ENCODE measurements at places on chromosomes 1 and 21.

- DNase-seq: no peak
Observed at GRCh38 chr21:45045481-45045880, 28.9 kb upstream of the ADARB1 start.

- no peak for DNase-seq
Observed at GRCh38 chr1:13701271-13701640, 1.3 kb downstream of the PRDM2 start.

DNA sequence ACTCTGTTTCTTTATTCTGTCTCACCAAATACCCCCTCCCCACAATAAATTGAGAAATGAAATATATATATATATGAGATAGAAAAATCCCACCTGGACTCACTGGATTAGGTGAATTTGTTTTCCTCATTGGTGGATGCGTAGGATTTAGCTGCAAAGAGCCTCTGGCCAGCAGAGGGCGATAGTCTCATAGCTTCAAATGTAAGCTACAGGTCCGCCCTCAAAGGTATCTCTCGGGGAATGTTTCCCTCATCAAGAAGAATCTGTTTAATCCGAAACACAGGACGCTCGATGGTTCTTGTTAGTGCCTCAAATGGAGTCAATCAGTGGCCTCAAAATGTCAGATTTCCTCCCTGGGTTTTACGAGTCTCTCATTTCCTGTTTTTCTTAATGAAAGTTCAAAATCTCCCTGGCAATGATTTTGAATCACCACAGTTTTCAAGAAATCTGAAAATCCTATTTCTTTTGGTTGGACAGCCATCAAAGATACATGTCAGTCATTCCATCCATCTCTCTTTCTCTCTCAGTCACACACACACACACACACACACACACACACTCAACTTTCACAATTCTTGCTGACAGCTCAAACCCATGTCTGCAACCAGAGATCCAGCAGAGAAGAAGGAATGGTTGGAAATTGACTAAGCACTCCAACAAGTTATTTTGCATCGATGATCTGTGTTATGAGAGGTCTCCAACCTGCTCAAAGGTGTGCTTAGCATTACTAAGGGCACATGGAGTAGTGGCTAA lies 13.9 kb upstream of the CAMK1G start:
- peak; percentile 72 for DNase-seq

DNA sequence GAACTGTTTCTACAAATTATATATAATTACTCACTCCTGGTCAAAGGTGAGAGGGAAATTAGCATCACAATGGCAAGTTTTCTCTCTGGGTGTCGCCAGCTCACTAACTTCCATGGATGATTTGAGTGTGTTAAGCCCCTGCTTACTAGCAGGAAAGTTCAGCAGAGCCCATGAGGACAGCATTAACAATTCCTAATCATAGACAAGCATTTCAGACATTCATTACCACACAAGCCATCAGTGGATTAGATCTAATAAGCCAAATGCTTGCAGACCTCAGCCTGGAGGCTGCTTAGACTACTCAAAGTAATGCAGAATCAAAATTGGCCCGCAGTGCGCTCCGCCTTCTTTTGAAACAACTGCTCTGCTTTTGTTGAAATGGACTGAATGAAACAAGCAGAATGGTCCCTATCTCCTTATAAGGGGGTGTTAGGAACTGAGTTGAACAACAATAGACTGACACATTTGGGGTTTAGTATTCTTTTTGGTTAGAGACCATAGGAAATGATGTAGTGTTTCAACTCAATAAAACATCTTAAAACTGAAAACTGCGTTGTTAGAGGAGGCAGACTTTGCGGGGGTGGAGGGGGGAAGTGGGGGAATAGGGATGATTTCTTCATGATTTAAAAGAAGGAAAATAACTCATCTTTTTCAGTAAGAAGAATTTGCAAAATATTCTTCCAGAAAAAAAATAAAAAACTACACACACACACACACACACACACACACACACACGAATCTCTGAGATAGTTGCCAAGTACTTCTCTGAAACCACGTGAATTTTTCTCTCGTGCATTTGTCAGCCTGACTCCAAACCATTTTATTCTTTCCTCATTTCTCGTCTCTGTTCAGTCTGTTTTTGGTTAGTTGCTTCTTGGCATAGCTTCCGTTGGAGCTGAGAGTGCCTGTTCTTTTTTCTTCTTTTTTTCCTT lies 54.6 kb downstream of the GORAB start:
- no peak for DNase-seq

- DNase-seq: no peak
Observed at GRCh38 chr1:173638043-173639021, 3.2 kb downstream of the TEX50 start.

DNA sequence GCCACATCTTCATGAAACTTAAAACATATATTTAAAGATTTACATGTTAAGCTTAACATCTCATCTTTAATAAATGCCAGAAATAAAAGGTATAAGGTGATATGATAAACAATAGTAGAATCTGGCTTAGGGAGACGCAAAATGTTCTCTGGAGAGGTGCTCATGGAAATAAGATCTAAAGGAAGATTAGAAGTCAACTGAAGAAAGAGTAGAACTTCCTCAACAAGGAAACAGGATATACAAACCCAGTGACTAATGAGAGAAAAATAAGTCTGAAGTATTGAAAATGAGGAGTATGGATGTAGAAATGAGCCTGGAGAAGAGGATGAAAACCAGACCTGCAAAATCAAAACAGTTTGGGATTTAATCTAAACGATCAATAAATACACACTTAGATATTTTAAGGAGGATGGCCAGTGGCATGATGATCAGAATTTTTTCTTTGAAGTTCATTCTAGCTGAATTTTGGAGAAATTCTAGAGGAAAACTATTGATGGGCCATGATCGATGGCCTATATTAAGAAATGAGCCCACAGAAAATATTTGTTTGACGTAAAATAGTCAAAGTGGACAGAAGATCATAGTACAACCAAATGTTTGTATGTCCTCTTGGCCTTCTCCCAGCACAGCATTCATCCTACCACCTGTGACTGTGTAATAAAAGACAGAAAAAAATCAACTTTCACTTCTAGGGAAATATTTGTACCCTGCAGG lies 387.9 kb upstream of the PTBP2 start:
- no peak for DNase-seq

DNA sequence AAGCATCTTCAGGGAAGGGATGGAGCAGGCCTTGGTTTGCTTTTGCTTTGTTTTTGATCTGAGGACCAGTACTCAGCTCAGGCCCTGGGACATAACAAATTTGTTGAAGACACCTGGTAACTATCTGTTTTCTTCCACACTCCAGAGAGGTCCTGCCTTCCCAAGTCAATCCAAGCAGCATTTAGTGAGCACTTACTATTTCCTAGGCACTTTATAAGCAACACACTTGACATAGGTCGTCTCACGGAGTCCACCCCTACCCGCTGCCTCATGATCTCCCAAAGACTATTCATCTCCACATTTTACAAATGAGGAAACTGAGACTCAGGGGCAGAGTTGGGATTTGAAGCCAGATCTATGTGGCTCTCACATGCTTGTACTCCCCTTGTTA lies 14.4 kb upstream of the EPHA2 start:
- no peak for DNase-seq

GRCh38 chr1:119275145-119276134 lies 93.1 kb upstream of the HAO2 start:
- peak; percentile 26 for DNase-seq

GRCh38 chr1:57889676-57890320 lies 465.9 kb upstream of the DAB1 start:
- DNase-seq: no peak

GRCh38 chr1:91885213-91885715 lies 687 bp downstream of the TGFBR3 start:
- no peak for DNase-seq

- no peak for DNase-seq
Observed at GRCh38 chr21:36639769-36640168, 59.1 kb upstream of the SIM2 start.

DNA sequence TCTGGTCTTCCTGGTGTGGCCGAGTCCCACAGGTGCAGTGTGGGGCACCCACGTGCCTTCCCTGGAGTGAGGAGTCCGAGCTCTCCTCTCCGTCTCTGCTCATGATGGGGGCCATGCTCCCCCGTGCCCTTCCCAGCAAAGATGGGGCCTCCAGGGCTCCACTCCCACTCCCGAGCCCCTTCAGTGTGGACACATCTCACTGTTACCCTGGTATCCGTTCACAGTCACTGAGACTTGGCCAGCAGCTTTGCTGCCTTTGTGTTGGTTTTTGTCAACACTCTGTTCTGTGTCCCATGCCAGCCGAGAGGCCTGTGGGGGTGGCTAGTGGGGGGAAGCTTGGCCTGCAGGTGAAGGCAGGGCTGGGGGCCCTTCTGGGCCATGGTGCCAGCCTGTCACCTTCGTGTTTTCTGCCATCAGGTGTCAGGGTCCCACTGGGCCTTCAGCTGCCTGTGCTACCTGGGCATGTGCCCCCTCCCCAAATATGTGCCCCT lies 46.9 kb upstream of the POFUT2 start:
- DNase-seq: no peak

- DNase-seq: no peak
Observed at GRCh38 chr1:245306628-245307410, 152.0 kb downstream of the KIF26B start.

DNA sequence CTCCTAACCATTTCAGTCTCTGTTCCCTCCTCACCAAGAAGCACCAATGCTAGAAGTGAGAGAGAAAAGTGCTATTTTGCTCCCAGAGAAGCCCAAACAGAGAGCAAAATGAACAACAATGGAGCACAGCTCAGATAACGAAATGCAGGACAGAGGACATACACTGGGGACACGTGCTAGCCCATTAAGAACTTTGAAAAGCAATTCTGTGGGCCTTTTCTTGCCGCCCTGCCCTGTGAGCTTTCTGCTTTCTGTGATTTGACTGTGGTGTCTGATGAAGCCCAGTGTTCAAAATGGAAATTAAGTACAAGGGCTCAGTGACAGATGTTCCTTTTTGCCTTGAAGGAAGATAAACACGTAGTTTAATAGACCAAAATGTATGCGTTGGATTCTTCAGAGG lies 130.8 kb downstream of the S1PR1 start:
- no peak for DNase-seq

DNA sequence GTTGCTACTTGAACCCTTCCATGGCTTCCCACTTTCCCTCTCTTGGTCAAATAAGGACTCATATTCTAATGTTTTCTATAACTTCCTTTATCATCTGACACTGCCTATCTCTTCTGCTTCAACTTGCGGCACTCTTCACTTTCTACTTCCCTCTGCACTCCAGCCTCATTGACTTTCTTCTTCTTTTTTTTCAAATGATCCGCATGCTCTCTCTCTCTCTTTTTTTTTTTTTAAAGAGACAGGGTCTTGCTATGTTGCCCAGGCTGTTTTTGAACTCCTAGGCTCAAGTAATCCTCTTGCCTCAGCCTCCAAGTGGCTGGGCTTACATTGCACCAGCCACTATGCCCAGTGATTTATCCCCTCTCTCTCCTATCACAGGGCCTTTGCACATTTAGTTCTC lies 7.3 kb upstream of the IL10 start:
- DNase-seq: no peak

DNA sequence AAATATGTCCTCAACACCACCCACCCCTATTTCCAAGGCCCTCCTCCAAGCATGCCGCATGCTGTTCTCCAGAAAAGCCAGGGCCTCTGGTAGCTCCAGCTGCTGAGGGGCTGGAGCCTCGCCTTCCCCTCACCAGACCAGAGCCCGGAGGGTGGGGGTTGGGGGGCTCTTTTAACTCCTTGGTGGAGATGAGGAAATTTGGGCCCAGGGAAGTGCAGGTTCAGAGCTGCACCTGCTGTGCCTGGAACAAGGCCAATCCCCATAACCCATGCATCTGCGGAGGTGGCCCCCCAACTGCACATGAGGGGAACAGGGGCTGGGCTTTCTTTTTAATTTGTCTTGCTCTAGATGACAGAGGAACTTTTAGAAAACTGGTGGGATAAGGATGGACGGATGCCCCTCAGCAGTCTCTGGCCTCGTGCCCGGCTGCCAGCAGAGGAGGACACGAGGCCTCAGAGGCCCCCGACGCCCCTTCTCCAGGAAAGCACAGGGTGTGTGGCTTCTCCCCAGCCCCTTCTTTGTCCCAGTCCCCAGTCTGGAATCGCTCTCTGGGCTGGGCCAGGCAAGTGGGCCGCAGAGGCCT lies 550 bp upstream of the SELENON start:
- no peak for DNase-seq

DNA sequence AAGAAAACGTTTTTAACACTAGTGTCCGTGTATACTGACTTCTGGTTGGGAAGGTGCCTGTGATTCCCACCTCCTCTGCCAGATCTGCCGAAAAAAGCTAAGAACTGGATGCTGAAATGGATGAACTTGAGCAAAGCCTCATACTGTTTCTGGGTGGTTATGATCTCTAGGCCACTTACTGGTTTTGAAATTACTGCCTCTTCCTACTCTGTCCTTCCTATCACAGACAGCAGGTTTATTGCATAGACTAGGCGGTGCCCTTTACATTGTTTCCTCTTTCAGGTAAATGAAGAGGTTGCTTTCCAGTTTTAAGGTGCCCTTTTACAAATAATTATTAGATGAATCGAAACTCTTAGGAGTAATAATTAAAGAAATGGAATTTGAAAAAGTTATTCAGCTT lies 27.5 kb downstream of the PEX14 start:
- no peak for DNase-seq

DNA sequence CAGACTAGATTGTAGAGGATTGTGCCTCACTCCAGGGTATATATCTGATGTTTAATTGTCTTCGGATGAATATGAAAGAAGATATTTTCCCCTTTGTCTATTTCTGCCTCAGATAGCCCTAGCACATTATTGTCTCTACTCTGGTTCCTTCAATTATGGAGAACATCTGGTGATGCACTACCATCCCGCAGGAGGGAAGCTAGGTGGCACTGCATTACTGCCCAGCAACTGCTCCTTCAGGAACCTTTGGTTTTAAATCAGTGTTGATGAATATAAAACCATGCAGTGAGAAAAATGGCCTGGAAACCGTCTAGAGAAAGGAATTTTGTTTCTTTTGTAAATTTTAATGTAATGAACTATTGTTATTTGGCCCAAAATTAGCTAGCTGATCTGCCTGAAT lies 68.5 kb downstream of the GPR88 start:
- DNase-seq: peak; percentile 14

GRCh38 chr1:60825593-60825992 lies 256.8 kb upstream of the NFIA start:
- no peak for DNase-seq

Measured in CD4-positive, alpha-beta T cell treated with Interleukin-15 for 4 hours (primary cell).